Dermis lymphatic vessel endothelial cell (primary cell): ENCODE measurements at places on chromosomes 6 and 20. TPM values are rescaled to one million over a fixed set of nuclear protein-coding genes. Genes with fewer than 3 reads are reported as not detected.

ZNF76 gene
- 22.1 and 23.6 TPM in 2 replicates for total RNA-seq

TRIM15 gene
- not detected in 2 replicates for total RNA-seq

SYNDIG1 gene
- total RNA-seq: not detected in 2 replicates

C4B gene
- total RNA-seq: 1.1 and 1.3 TPM in 2 replicates

ZBTB46 gene
- total RNA-seq: 78.5 and 87.3 TPM in 2 replicates

APMAP gene
- 70.7 and 72.9 TPM in 2 replicates for total RNA-seq

LHFPL5 gene
- not detected in 2 replicates for total RNA-seq

SEMG1 gene
- total RNA-seq: not detected in 2 replicates

CDH26 gene
- 0.87 and 1.0 TPM in 2 replicates for total RNA-seq

PAX1 gene
- total RNA-seq: not detected in 2 replicates

SLC22A3 gene
- total RNA-seq: not detected in 2 replicates

OR2J3 gene
- not detected in 2 replicates for total RNA-seq

PRICKLE4 gene
- 6.3 and 6.9 TPM in 2 replicates for total RNA-seq
